ENCODE measurements at places on chromosomes 3 and 15. TPM values are rescaled to one million over a fixed set of nuclear protein-coding genes. Genes with fewer than 3 reads are reported as not detected.

The SEMA3F gene
- 0.84 TPM for total RNA-seq

The GCHFR gene
- 75.7 TPM for total RNA-seq

The SPCS1 gene
- total RNA-seq, result 73.8 TPM

The CSPG5 gene
- total RNA-seq, result 0.13 TPM

The ASB14 gene
- total RNA-seq, result not detected

The SPATA12 gene
- 0.13 TPM for total RNA-seq

DNA sequence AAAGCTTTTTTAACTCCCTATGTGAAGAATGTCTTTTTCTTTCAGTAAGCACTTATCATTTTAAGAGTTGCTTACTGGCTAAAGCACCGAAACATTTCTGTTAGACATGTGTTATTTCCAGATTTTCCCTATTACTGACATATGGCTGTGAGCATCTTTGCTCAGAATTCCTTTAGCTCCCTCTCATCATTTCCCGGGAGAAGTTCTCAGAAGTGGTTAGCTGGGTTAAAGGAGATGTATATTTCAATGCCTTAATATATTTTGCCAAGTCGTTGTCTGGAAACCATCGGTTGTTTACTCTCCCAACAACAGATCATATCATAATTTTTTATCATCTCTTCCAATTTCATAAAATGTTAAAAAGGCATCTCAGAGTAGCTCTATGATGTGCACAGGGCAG, 396.5 kb downstream of the OCA2 start:
- DNase-seq, result no peak

- no peak for DNase-seq
Observed at GRCh38 chr15:57436961-57437360, 60.7 kb downstream of the CGNL1 start.

DNA sequence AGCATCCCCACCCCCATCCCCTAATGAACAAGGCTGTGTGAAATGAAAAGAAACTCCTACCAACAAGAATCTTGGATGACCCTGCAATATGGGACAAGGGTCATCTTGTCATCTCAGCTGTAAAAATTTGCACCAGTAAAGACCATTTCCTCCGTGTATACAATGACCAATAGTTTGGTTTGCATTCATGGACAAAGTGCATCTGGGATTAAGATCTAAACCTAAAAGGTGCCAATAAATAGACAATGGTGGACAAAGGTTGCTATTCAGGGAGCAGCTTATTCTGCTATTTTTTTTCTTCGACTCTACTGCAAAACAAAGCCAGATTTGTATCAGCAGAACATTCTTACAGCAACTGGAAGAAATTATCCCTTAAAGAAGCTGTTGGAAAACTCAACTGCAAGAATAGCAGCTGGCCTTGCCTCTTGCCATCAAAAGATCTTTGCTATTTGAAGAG, 8.0 kb downstream of the MGLL start:
- DNase-seq, result no peak

DNA sequence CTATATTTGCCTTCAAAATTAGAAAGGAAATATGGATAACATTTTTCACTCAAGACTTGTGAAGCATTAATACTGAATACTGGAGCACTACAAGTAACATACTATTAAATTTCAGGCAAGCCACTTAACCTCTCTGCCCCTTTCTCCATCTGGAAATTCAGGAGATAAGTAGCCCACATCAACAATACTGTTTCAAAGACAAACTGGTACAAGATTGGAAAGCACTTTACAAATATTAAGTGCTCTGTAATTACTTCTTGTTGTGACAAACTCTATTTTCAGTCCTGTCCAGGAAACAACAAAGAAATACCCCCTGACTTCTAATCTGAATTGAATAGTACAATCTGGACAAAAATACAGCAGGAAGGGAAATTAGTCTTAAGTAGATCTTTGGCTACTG, 49.3 kb downstream of the TMEM212 start:
- no peak for DNase-seq

DNA sequence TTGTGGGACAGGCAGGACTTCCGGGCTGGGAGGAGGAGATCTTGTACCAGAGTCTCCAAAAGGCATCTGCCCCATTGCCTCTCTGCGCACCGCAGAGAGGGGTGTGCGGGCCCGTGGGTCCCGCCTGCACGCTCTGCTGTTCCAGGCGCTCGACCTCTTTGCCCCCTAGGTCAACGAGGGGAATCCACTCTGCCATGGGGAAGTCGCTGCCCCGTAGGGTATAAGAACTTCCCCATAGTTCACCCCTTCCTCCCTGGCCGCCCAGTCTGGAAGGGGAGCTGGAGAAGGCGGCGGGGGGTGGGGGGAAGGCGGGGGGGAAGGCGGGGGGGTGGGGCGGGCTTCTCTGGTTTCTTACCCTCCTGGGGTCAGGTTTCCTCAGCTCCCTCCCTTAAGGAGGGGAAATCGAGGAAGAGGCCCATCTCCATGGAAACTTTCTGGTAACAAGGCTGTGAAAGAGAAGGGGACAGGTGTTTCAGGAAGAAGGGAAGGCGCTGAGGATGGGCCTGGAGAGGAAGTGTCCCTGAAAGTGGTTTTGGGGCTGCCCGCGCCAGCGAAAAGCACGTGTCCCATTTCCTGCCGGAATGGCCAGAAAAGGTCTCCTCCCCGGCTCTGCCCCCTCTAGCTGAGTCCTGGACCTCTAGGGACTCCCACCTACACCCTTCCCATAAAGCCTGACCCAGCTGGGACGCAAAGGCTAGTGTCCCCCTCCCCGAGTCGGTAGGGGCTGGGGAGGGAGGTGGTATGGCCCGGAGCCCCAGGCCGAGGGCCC, 27.5 kb downstream of the NR1I2 start:
- DNase-seq, result no peak

DNA sequence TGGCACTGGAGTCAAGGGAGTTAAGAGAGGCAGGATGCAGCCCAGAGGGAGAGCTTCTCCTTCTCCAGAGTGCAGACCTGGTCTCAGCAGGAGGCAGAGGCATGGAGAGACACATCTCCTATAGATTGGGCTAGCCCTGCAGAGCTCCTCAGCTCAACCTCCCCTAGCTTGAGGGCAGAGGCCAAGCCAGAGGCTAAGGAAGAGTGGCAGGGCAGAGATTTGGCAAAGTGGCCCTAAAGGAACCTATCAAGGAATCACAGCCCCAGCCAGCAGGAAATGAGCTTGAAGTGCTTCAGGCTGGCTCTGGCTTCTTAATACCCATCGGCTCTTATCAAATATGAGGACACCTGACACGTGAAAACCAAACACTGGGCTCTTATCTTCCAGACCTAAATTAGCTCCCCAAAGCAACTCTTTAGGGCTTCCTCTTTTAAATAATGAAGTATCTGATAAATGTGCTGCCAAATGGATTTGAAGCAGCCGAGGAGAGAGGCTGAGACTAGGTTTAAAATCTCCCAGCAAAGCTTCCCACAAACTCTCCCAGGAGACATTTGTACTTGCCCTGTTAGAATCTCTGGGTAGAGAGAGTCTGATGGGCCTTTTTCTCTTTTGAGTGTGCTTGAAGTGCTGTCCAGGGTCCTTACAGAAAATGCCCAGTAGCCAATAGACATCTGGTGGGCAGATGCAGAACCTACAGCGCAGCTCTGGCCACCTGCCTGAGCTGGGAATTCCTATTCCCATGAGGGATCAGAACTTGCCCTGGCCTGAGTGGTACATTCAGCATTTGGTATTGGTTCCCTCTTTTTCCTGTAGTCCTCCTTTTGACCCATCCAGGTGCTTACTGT, 271.4 kb downstream of the CLSTN2 start:
- no peak for DNase-seq
